Left ventricle myocardium inferior (tissue), 1 donor: ENCODE measurements at places on chromosomes 12 and 14.

DNA sequence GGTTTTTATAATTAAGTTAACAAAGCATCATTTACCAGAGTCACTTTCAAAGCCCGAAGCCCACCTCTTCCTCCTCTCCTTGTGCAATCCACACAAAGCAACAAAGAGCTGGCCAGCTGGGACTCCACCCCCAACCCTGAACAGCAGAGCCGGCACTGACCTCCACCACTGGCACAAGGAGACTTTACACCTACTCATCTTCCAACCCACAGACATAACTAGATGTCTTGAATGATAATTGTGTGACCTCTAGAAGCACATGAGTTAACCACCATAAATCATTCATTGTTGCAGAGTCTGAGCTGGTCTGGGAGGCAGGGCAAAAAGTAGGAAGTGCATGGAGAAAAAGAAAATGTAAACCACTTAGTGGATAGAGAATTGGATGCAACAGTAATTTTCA is 72.2 kb downstream of the ST8SIA1 start:
- no peak for DNase-seq

- no peak for DNase-seq
Observed at GRCh38 chr14:67492538-67492937, 4.0 kb upstream of the TMEM229B start.

DNA sequence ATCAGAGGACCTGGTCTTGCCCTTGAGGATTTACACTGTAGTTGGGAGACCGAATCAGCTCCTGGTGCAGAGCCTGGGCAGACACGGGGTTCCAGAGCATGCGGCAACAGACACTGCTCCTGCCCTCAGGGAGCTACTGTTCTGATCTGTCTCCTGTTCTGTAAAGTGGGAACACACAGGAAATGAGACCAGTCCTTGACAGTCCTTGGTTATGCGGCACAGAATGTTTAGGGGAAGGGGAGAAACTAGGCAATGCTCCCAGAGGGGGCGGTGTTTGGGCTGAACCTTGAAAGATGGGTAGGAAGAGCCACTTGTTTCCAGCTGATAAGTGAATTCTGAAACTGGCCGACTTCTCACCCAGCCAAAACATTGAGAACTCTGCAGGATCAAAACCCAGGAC is 132.4 kb downstream of the ZFP36L1 start:
- DNase-seq, result no peak

DNA sequence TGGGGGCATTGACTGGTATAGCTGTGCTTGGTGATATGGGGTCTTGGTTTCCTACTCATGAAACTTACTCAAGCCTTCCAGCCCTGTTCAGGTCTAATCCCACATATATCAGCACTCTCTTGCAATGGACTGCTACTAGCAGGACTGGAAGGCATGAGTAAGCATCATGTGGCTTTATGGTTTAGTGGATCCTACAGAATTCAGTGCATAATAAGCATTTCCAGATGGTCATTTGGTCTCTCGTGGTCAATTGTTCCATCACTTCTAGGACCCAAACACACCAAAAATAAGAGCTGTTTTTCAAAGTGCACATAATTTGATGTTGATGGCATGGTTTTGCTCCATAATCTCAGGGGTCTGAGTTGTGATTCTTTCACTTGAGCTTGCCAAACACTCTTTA is 114.4 kb downstream of the LMNTD1 start:
- DNase-seq, result no peak

- DNase-seq, result no peak
Observed at GRCh38 chr12:99066726-99067125, 421.6 kb downstream of the APAF1 start.

DNA sequence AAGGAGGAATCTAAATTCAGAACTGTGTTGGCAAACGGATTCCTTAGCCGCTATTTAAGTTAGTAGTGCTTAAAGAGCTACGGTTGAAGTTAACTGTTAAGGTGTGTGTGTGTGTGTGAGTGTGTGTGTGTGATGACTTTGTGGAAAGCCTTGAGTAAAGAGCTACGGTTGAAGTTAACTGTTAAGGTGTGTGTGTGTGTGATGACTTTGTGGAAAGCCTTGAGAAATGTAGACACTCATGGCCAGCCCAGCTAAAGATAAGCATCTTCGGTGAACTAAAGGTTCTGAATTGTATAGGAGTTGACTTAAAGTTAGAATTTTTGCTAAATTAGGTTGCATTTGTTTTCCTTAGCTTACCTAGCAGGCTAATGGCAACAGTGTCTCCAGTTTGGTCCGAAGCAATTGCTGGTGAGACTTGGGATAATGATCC is 1.4 kb downstream of the KTN1 start:
- no peak for DNase-seq

DNA sequence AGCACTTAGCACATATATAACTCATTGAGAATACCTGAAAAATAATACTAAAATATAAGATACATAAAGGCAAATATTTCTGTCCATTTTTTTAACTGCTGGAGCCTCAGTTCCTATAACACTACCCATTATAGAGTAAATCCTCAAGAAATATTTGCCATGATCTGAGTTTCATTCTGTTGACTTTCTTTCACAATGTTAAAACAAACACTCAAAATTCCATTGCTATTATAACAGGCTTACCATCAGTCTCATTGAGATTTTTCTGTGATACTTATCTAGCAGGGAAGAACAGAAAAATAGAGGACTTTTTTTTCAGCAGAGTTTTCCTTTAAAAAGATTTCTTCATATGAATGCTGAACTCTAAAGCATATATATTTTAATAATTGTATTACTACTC is 24.5 kb downstream of the LMO3 start:
- no peak for DNase-seq

- no peak for DNase-seq
Observed at GRCh38 chr14:101377069-101377468, 184.2 kb upstream of the DIO3 start.

DNA sequence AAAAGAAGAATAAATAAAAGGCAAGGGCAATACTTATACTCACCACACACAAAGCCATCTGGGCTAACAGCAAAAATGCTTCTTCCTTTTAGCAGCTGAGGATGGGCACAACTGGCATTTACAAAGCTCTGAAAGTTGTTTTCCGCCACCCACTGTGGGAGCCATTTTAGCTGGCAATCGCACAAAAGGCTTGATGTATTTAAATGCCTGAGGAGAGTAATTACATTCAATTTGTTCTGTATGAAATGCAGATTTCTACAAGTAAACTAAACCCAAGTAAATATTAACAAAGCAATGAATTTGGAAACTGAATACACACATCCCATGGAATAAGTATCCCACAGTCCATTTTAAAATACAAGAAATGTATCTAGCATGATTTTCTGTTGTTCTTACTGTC is 37.5 kb downstream of the LRIG3 start:
- DNase-seq, result no peak

- no peak for DNase-seq
Observed at GRCh38 chr12:66066137-66066928, 64.2 kb downstream of the LLPH start.

- DNase-seq, result no peak
Observed at GRCh38 chr14:71103662-71104484, 196.6 kb downstream of the PCNX1 start.

DNA sequence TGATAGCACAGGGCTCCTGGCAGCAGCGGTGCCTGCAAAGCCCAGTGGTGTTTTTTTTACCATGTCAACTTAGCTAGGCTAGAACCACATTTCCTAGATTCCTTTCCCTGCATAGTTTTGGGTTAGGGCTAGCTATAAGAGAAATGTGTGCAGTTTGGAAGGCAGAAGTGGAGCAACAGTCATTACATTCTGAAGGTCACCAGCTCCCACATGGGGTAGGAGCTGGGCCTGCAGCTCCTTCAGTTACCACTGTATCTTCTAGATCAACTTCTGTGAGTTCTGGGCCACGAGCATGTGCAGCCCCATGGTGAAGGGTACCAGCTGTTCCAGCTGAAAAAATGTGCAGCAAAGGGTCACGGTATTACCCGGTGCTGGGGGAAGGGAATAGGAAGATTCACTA is 2.3 kb upstream of the SLC25A3 start:
- DNase-seq, result no peak

DNA sequence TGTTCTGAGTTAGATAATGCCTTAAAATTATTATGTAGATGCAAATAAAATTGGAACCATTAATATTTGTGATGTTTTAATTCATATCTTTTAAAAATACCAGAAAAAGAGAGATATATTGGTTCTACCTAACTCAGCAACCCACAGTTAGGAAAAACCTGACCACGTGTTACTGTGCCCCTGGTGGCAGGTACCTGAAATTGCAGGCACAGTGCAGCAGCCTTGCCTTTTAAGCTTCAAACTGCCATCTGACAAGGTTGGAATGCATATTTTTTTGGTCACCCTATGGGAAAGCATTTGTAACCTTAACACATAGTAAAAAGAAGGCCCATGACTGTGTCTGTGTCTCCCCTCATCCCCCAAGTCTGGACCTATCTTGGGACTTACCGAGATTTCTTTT is 109.4 kb upstream of the NOS1 start:
- no peak for DNase-seq

DNA sequence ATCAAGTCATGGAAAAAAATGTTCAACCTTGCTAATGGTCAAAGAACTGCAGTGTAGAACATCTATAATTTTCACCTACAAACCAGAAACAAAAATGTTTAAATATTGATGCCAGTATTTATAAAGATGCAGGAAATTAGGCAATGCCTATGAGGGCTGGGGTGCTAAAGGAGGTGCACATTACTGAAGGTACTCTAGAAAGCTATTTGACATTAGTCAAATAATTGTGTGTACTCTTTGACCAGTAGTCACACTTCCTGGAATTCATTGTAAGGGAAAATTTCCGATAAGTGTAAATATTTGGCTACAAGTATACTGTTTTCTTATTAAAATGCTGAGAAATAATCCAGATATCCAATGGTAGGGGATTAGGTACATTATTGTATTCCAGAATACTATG is 36.4 kb upstream of the HDAC7 start:
- no peak for DNase-seq

- DNase-seq, result no peak
Observed at GRCh38 chr12:12560587-12561370, 1.9 kb downstream of the DUSP16 start.

DNA sequence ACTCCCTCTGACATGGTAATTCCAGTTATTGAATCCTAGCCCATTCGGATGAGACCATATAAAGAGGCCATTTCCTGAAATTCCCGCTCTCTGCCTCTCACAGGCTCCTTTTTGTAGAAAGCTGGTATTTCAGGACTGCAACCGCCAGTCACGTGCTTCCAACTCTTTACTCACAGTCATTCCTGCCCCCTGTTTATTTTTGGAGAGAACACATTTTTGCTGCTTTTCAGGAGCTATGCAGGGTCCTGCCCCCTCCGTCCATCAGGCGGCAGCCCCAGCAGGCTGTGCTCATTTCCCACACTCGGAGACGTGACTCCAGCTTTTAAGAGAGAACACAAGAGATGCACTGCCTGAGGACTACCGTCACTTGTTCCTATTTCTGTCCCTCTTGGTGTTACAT is 26.8 kb downstream of the IFT43 start:
- no peak for DNase-seq

DNA sequence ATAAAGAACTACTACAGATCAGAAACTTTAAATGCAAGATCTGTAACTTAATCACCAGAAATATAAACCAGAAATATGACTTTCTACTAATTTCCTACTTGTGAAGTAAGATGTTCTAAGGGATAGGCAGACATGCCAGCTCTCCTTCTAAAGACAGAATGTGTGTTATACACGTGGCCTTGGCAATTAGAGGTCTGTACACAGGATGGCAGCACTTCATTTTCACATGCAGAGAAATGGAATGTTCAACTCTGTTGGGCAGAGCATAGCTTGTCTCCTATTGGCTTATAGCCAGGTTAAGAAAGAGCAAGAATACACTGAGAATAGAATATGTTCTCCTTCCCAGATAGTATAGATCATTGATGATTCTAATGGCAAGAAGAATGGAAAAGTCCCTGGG is 403.8 kb downstream of the DAD1 start:
- DNase-seq, result no peak

- no peak for DNase-seq
Observed at GRCh38 chr12:14930299-14930698, 8.0 kb downstream of the ERP27 start.

DNA sequence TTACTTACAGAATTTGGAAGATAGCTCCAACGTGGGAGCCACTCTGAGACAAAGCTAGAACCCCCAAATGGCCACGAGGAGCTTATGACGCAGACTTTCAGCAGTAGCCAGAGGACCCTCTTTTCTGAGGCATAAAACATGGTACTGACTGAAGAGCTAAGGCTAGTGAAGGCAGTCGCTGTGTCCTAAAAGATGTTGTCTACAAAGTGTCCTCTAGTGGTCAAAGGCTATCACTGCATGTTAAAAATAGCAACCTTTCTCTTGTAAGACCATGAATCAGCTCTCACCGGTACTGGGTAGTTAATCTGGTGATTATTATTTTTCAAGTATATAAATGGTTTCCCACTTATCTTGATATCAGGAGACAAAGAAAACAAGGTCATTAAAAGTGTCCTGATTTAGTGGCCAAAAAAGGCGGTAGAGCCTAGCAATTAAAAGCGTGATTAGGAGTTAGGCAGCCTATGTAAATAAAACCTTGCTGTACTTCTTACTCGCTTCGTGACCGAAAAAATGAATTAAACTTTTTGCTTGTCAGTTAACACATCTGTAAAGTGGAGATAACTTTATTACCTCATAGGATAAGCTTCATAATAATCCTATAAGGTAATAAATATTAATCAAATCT is 47.0 kb upstream of the LGR5 start:
- no peak for DNase-seq

GRCh38 chr12:76037130-76038103 is 5.8 kb upstream of the PHLDA1 start:
- DNase-seq, result no peak

- DNase-seq, result no peak
Observed at GRCh38 chr14:104876251-104876699, 11.2 kb downstream of the CEP170B start.

- no peak for DNase-seq
Observed at GRCh38 chr14:94175011-94175745, 1.1 kb downstream of the PPP4R4 start.

GRCh38 chr12:14802721-14803010 is 612 bp downstream of the WBP11 start:
- DNase-seq, result no peak

- no peak for DNase-seq
Observed at GRCh38 chr12:29750131-29750927, 33.4 kb downstream of the TMTC1 start.

GRCh38 chr12:2198005-2198501 is 145.3 kb downstream of the CACNA1C start:
- DNase-seq, result no peak

DNA sequence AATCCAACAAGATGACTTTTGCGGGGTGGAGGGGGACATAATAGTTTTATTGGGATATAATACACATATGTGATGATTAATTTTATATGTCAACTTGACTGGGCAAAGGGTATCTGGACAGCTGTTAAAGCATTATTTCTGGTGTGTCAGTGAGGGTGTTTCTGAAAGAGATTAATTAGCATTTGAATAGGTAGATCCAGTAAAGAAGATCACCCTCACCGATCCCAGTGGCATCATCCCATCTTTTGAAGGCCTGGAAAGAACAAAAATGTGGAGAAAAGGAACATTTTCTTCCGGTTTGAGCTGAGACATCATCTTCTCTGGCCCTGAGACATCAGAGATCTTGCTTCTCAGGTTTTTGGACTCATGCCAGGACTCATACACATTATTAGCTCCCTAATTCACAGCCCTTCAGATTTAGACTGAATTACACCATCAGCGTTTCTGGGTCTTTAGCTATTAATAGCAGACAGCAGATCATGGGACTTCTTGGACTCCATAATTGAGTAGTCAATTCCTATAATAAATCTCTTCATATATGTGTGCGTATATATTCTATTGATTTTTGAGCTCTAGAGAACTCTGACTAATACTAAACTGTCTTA is 283.6 kb downstream of the PCNX1 start:
- no peak for DNase-seq

GRCh38 chr14:98328496-98328895 is 943.5 kb downstream of the BCL11B start:
- DNase-seq, result no peak
